ENCODE measurements at places on chromosomes 6 and 20.
A peak's percentile ranks its signal among the peaks of the same experiment; 100 is the strongest.

GRCh38 chr6:41723530-41724227, 11.7 kb downstream of the TFEB start:
- no peak for DNase-seq

GRCh38 chr6:53492860-53493634, 51.9 kb downstream of the GCLC start:
- DNase-seq: peak; percentile 70

DNA sequence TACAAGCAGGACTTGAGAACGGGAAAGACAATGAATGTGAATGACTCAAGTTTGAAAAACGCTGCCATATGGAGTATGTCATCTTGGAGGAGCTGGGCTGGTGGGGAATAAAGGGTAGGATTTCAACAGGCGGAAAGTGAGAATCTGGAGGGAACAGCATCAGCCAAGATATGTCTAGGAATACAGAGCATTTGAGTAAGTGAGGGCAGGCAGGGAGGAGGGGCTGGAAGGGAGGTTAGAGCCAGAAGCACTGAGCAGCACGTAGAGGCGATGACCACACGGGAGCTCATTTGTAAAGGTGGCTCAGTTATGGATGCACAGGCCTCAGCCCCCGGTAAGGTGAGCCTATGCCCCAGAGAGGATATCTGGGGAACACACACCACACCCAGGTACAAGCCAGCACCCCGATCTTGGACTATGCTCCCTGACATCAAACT, 115.1 kb downstream of the ZMYND8 start:
- DNase-seq: peak; percentile 74

GRCh38 chr20:9068841-9069663, at the start of gene PLCB4:
Gene PLCB4 (plus strand): TSS chr20:9069087. CDS start chr20:9307815, 238,728 bp downstream.
- DNase-seq: peak; percentile 60

DNA sequence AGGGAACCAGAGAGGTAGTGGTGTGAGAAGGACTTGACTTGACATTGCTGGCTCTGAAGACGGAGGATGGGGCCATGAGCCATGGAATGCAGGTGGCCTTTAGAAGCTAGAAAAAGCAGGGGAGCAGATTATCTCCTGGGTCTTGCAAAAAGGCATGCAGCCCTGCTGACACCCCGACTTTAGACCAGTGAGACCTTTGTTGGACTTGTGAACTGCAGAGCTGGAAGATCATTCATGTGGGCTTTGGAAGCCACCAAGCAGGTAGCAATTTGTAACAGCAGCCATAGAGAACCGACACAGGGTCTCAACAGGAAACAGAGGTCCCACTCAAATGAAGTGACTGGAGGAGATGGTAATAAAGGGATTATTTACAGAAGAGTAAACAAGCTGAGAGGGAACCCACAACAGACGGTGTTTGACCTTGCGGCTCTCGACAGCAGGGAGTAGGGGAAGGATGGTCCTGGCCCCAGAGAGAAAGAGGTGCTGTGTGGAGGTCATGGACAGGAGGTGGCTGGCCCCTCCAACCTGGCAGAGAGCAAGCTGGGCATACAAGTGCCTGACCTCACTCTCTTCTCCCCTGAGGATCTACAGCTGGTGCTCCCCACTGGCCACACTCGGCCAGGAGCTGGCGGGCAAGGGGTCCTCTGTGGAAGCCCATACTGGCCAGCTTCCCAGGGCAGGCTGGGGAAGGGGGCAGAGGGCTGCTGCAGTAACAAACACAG, 43.9 kb downstream of the SLC22A23 start:
- no peak for DNase-seq

DNA sequence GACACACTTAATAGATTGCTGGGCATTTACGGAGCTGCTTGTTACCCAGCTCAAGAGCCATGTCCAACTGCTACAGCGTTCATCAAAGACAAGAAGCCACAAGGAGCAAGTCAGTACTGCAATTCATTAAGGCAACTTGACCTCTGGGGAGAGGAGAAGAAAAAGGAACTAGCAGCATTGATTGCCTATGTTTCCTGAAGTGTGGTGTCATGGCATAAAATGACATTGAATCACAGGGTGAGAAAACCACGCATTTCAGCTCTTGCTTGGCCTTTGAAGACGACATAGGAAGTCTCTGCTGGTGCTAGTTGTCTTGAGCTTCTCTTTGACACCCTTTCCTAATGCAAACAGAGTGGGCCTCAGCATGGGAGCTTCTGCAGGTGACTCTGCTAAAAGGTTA, 139.1 kb downstream of the CDH26 start:
- no peak for DNase-seq

DNA sequence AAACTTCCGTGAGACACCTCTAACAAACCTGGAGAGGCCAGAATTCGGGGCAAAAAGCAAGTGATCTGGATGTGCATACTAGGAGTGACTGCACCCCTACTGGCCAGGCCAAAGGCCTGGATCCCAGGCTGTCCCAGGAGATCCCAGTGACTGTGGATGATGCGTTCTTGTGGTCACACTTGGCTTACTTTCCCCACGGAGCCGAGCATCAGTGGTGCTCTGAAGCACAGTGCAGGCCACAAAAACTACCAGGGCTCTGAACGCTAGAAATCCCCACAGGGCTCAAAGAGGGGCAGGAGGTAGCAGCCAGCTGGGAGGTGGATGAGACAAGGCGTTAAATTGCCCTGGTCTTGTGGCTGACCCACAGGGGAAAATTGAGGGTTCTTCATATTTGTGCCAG, 7.1 kb downstream of the TRIM26 start:
- DNase-seq: no peak

DNA sequence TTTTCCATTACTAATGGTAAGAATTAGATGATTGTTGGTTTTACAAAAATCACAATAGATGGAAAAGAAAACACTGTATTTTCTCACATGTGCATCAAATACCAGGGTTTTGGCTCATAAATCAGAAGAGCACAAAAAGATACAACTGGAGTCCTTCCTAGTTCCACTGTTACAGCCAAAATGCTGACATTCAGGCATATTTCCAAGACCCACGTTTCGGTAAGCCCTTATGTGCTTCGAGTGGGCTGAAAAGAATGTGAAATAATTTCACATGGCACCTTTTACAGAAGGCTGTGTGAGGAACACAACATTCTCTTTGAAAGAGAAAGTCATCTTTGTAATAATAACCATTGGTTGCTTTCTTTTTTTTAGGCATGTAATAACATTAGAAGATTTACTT, 326.7 kb upstream of the FLRT3 start:
- DNase-seq: peak; percentile 8

DNA sequence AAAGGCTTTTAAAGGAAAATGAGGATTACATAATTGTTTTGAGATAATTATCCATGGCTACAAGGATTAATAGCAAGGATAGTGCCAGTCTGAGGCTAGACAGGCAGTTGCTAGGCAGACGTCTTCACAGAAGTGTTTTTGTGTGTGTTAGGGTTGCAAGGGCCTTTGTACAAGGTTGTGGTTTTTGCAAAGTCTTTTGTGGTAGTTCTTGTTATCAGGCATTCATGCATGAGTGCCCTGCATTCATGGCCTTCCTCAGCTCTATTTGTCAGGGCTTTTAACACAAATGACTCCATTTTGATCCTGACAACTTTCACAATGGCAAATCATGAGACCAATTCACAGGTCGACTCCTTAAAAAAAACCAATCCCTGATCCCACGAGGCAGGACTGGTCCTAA, 68.1 kb upstream of the TXNDC5 start:
- no peak for DNase-seq

DNA sequence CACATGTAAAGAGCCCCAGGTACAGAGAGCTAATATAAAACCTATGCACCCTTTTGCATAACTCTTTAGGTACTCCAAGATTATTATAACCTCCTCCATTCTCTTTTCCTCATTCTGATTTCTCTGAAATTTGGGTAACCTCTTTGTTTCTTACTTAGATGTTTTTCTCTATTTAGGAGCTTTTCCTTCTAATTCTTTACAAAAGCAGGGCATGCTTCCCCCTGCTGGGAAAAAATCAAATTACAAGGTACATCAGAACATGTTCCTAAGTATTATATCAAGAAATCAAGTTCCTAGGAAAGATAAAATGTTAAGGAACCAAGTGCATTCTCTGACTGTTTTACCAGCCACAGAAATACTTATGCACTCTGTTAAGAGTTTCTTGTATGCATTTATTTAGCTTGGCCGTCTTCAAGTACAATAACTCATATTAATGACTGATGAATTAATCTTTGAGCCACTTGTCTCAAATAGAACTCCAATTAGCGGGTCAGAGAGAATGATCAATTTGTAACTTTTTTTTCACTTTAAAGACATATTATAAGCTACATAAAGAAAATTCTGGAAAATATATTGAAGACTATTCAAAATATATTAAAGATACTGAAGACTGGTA, 2.1 kb downstream of the KHDRBS2 start:
- peak; percentile 43 for DNase-seq

- DNase-seq: peak; percentile 24
Measured at GRCh38 chr6:139325686-139326085, 33.9 kb upstream of the TXLNB start.

- DNase-seq: no peak
Measured at GRCh38 chr20:54070187-54070987, at the start of gene BCAS1. Gene BCAS1 (minus strand): TSS chr20:54070594. CDS start chr20:54058718, 11,876 bp downstream.

GRCh38 chr6:34717466-34717865, 20.9 kb upstream of the ILRUN start:
- no peak for DNase-seq

GRCh38 chr20:25044660-25045342, 13.1 kb downstream of the ACSS1 start:
- no peak for DNase-seq

GRCh38 chr6:42916288-42916687, 435 bp downstream of the PTCRA start:
- DNase-seq: no peak

DNA sequence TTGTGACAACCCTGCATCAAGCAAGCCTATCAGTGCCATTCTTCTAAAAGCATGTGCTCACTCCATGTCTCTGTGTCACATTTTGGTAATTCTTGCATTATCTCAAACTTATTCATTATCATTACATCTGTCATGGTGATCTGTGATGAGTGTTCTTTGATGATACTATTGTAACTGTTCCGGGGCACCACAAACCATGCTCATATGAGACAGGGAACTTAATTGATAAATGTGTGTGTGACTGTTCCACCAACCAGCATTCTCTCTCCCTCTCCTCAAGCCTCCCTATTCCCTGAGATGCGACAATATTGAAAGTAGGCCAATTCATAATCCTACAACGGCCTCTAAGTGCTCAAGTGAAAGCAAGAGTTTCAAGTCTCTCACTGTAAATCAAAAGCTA, 4.0 kb downstream of the HUS1B start:
- no peak for DNase-seq

GRCh38 chr6:6317825-6318733, 2.4 kb downstream of the F13A1 start:
- no peak for DNase-seq

GRCh38 chr6:123105561-123105960, 109.5 kb downstream of the CLVS2 start:
- no peak for DNase-seq

DNA sequence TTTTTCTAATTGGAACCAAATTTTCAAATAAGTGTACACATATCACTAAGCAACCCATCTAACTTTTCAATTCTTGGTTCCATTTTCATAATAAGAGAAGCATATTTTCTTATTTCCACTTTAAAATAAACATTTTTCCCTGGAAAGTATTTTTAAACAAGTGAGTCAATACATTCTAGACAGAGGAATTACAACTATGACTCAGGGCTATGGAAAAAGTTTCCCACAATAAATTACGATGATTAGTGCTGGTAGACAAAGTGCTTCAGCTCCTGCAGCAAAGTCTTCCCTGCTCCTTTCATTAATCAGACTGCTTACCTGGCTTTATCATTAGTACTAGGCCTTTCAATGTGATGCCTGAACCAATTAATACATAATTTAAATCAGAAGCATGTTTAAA, 322.5 kb downstream of the HACE1 start:
- DNase-seq: no peak

DNA sequence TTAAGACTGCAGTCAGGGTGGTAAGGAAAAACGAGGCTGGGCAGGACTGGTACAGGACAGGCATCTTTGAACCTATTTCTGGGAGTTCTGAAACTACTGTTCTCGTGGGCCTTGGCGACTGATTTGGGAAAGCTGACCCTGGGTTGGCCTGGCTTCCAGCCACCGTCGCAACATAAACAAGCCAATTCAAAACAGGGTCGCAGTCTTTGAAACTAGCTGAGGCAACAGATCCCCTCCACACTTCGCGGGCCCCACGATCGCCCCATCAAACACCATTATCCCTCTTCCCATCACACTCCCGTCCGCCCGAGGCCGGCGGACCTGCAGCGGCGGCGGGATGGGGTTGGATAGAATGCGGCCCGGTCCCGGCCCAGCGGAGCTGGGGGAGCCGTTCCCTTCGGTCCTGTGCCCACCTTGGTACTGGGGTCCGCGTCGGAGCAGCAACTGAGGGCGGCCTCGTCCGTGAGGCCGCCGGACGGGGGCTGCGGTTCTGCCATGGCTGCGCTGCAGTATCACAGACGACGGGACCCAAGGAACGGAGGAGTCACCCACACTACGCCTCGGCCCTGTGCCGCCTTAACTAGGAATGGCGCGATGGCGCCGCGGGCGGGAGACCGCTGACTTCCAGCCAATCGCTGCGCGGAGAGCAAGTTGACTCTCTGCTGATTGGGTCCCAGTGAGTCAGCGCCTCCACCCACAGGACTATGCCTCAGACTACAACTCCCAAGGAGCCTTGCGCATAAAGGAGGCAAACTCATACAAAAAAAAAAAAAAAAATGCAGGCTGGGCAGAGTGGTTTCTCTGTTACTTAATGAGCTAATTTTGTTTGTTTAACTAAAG, at the start of gene GLO1:
TSS of gene GLO1 (minus strand) at position 588 of the 840 bp plus-strand sequence. CDS start at position 497, 91 bp downstream.
- peak; percentile 98 for DNase-seq

GRCh38 chr6:76742919-76743318, 670.5 kb upstream of the IMPG1 start:
- no peak for DNase-seq

GRCh38 chr20:34251619-34252018, 10.4 kb downstream of the ASIP start:
- no peak for DNase-seq

GRCh38 chr6:77173472-77174074, 289.7 kb downstream of the HTR1B start:
- no peak for DNase-seq
